ENCODE measurements at places on chromosomes 4 and X.

DNA sequence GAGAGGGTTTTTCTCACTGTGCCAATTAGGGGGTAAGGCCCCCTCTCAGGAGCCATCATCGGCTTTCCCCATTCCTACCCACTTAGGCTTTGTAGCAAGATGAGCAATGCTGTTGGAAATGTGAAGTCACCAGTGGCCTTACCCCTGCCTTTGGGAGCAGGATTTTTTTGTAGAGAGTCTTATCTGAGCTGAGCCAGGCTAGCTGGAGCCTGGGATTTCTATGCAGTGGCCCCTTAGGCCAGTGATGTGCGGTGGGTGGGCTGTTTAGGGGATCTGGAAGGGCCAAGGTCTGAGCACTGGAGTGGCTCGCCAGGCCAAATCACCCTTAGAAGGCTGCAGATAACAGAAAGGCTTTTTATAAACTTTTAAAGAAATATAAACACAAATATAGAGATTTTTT is 4.2 kb downstream of the CXorf65 start:
- no peak for DNase-seq

GRCh38 chrX:30851449-30851848 is 37.6 kb downstream of the TAB3 start:
- DNase-seq = no peak

- no peak for DNase-seq
Measured at GRCh38 chr4:3729188-3729881, 36.9 kb upstream of the ADRA2C start.

DNA sequence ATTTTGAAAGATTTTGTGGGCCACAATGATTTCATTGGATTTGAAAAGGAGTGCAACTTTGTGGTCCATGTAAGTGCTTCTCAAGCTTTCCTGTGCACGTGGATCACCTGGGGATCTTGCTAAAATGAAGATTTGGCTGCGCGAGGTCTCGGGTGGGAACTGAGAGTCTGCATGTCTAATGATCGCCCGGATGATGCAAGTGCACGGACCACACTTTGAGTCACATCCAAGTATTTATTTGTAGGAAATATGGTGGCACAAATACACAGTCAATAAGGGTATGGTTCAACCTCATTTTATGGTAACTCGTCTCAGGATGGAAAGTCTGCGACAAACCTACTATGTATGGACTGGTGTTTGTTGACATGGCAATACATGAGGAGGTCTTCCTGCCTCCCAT is 899 bp downstream of the BMX start:
- no peak for DNase-seq

DNA sequence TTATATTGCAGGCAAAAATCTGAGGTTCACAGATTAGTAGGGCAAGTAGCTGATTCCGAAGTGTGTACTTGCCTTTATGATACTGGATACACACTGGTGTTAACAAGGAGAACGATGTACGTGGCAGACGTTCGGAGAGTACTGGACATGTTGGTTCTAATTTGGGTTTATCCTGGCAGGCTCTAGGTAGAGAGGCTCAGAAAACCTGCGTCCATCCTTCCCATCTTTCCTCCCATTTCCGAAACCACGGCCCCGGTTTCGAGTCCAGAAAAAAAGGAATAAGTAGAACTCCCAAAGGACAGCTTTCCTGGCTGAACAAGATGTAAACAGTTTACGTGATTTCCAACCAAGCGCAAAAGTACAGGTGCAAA is 351 bp upstream of the SLC30A9 start:
- no peak for DNase-seq

DNA sequence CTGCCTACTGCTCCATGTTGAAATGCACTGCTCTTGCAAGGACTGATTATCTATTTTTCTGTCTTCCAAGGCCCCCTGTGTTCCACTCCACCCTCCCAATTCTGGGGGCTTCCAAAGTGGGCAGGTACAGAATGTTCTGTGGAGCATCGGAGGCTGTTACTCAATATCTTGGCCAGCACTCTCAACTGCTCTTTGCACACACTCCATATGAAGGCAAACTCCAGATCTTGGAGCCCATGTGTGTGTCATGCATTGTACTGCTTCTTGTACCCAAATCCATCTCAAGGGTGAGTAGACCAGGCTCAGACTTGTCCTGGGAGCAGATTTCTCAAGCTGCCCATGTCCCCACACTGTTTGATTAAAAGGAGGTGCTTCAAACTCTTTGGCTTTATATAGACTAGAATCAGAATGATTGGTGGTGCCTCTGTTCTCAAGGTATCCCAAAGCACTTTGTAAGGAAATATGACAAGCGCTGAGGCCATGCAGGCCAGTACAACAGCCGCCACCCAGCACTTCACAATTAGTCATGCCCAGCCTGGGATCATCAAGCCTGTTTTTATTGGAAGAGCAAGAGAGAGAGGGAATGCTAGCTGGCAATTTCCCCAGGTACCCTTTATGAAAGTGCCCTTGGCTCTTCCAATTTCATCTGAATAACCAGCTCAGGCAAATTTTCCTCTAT is 44.3 kb downstream of the AR start:
- no peak for DNase-seq

GRCh38 chrX:154063234-154063633 is 34.3 kb downstream of the MECP2 start:
- no peak for DNase-seq

DNA sequence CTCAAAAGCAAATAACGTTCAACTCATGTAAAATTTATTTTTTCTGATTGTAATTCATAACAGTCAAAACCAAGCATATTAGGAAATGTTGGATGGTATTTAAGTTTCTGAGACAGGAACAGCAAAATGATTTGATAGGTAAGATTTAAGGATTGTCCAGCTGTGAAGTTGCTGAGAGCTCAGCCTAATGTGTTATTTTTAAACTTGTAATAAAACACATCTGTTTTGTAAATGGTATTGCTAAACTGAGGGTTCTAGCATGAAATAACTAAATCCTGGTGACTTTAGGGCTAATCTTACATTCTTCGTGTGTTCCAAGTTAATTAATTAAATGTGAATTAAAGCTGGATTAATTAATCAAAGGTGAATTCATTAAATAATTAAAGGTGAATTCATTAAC is 13.3 kb downstream of the TLR10 start:
- no peak for DNase-seq

- DNase-seq = no peak
Measured at GRCh38 chrX:68995780-68996551, 167.1 kb downstream of the EFNB1 start.

- no peak for DNase-seq
Measured at GRCh38 chrX:149199734-149200133, 305.4 kb downstream of the IDS start.

GRCh38 chrX:46953597-46953996 is 41.4 kb downstream of the JADE3 start:
- DNase-seq = no peak

- DNase-seq = no peak
Measured at GRCh38 chrX:64894454-64895038, 81.7 kb downstream of the ZC4H2 start.

DNA sequence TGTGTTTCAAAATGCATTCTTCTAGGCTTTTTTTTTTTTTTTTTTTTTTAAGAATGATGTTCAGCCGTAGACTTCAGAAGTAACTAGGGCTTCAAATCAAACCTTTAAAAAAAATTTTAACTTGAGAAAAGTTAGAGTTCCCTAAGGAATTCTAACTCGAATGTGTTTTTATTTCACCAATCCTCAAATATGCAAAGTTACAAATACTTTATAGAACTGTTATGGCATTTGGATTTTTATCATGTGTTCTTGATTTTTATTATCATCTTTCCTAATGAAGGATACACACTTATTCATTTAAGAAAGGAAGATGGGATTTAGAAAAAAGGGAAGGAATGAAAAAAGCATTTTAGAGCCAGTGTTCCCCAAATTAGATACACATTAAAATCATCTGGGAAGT is 200.6 kb upstream of the LDB2 start:
- DNase-seq = no peak

- DNase-seq = no peak
Measured at GRCh38 chr4:142278171-142278570, 567.9 kb downstream of the INPP4B start.

- DNase-seq = no peak
Measured at GRCh38 chrX:136784231-136784630, 3.5 kb upstream of the ARHGEF6 start.

GRCh38 chr4:683247-683897 is 5.6 kb downstream of the SLC49A3 start:
- DNase-seq = no peak

DNA sequence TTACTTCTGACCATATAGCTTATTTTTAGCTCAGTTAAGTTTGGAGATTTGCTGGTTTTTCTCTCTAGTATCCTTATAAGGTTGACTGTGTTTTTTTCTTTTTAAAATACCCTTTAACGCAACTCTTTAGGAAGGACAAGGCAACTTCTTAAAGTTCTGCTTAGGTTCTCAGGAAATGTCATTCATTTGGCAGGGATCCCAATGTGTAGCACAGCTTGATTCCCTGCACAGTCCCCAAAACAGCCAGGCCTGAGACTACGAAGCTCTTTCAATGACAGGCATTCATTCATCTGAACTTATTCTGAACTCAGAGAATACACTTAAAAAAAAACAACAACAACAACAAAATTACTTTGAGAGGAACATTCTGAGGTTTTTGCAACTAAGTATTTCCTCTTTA is 1765.8 kb downstream of the PCDH7 start:
- no peak for DNase-seq

GRCh38 chr4:145820407-145820806 is 118.2 kb downstream of the ZNF827 start:
- no peak for DNase-seq

GRCh38 chr4:181870326-181870725 is 372.9 kb upstream of the TENM3 start:
- DNase-seq = no peak

DNA sequence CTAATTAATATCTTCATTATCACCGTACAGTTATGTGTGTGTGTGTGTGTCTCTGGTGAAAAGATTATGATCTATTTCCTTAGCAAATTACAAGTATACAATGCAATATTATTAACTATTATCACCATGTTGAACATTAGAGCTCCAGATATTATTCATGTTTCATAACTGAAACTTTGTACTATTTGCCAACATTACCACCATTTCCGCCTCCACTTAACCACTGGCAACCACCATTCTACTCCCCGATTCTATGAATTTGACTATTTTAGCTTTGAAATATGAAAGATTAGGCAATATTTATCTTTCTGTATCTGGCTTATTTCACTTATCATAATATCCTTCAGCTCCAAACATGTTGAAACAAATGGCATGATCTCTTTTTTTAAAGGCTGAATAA is 717.9 kb downstream of the ARAP2 start:
- no peak for DNase-seq

DNA sequence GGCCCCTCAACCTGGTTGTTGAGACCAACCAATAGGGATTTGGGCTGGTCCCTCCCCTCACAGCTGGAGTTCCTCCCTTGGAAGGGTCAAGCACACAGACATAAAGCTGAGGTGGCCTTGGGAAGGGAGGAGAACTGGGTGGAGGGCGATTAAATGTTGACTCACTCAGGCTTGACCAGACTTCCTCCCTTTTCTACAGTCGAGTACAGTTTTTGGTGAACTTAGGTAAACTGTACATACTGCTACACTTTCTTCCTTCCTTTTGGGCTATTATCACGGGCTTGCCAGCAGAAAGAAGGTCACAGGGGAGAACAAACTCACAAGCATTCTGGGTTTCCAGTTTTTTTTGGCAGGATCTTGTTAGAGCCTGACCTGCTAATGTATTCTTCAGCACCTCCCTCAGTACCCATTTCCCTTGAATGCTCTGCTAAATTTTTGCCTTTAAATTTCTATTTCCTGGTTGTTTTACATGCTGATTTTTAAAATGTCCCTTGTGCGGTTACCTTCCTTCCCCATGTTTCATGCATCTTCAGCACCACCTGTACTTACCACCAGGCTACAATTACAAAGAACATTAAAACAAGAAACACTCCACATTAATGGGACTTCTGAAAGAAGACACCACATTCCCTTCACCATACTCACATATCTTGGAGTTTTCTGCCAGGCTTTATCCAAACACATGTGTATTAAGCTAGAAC is 135.2 kb upstream of the RASGEF1B start:
- no peak for DNase-seq

- DNase-seq = no peak
Measured at GRCh38 chr4:51942108-51942832, 77.9 kb downstream of the LRRC66 start.

DNA sequence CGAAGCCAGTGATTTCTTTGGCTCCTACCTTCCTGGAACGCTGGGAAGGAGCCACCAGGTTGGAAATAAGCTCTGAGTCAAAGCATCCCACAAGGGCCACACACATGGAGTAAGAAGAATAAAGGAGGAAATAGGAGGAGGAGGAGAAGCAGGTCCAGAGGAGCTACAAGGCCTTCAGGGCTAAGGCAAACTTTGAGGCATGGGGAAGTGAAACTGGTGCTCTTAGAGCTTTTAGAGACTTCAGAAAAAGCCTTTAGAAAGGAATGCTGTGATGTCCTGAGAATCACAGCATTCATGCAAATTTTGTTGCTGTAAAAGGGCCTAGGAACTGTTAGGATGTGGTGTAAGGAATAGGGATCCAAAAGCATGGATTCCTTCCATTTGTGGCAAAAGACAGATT is 135.9 kb upstream of the ARHGEF9 start:
- DNase-seq = no peak

GRCh38 chrX:15977644-15978043 is 123.0 kb upstream of the AP1S2 start:
- no peak for DNase-seq

- DNase-seq = no peak
Measured at GRCh38 chr4:103802766-103803165, 83.0 kb upstream of the TACR3 start.

- DNase-seq = no peak
Measured at GRCh38 chr4:159267869-159268285, 165.0 kb downstream of the RAPGEF2 start.

GRCh38 chr4:149796381-149796780 is 19.3 kb downstream of the IQCM start:
- DNase-seq = no peak

DNA sequence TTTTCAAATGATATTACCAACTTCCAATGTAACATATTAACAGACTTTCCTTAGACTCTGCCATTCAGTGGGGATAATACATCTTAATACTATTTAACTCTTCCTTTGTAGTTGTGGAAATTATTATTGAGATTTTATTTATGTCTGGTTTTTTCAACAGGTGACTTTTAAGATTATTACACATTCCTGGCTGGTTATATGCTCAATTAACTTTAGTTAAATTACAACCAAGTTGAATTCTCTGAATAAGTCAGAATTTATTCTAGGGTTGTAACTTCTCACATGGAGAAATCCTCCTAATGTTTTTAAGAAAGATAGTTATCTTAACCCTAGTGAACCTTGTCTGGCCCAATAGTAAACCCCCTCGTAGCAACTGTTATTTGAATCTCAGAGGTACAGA is 107.3 kb downstream of the SLC10A6 start:
- DNase-seq = no peak

- no peak for DNase-seq
Measured at GRCh38 chr4:31146366-31146765, 426.2 kb downstream of the PCDH7 start.

DNA sequence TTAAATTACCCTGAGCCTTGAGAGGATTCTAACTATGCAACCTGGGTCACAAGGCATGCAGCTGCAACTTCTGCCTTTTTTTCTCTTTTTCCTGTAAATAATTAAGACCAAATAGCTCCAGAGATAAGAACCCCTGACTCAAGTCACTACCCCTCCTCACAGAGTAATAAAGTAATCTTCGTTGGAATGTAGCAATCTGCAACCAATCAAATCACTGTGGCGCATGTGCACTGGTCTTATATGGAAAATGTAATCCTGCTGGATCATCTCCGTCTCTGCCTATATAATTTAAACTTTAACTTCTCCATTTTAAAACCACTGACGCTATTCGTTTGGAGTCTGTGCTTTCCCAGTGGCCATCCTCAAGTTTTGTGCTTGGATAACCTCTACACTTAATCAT is 6.1 kb upstream of the EFHC2 start:
- no peak for DNase-seq
